ENCODE measurements at places on chromosomes 1 and 21.
A peak's percentile ranks its signal among the peaks of the same experiment; 100 is the strongest.

DNA sequence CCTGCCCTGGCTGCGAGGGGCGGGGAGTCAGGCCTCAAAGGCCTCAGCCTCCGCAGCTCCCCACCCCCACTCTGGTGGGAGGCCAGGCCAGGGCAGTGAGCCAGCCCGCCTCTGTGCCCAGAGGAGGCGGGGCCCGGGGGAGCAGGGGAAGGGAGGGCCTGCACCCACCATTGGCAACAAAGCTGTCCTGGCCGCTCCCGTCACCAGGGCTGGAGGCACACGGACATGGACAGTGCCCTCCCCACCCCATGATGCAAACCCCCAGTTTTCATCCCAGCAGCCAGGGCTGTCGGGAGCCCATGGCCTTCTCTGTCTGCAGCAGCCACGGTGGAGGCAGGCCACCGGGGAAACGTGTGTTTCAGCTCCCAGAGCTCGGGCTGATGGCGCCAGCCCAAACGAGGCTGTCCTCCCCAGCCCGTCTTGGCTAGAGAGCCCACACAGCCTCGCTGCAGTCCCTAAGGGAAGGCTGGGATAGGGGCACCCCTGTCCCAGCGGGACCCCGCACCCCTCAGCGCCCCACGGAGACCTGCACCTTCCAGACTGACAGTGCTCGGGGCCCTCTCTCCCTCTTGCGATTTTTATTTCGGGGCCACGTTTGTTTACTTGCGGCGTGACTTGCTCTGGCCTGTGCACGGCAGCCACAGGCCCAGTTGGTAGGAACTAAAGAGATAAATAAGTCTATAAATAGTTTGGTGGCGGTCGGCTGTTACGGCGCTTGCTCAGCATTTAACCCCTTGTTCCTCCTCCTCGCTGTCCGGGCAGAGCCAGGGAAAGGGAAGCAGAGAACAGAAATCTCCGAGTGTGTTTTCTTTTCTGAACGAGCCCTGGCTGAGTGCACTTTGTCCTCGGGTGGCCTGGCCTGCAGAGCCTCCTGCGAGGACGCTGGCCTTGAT lies 101.8 kb downstream of the PRDM16 start:
- DNase-seq = no peak

DNA sequence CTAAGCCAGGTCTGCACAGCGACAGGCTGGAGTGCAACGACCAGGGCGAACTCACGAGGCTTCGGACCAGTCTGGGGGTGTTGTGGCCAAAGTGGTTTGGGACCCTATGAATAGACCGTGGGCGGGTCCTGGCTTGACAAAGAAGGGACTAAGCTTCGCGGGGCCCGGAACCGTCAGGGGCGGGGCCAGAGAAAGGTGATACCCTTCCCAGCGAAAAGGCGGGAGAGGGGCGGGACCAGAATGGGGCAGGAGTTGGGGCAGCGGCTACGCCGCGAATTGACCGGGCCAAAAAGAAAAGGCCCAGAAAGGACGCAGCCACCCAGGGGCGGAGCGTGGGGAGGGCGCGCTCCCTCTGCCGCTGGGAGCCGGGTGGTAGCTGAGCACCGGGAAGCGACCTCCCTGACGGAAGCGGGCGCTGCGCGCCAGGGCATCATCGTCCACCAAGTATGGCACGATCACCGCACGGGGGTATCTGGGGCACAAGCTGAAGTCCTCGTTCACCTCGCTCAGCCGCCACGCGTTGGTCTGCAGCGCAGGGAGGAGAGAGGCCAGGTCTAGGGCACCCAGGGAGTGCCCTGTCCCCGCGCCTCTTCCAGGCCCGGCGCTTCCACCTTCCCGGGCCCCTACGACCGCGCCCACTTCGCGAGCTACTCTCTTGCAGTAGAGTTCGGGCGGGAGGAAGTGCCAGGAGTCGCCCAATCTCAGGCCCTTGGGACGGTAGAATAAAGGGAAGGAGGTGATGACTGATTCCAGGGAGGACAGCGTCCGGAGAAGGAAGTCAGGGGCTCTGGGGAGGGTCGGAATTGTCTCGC lies 6.7 kb upstream of the FAM167B start:
- DNase-seq = peak; percentile 41

- no peak for DNase-seq
Observed at GRCh38 chr1:87451229-87451920, 122.7 kb downstream of the LMO4 start.

- DNase-seq = no peak
Observed at GRCh38 chr1:47630346-47630745, 192.5 kb downstream of the FOXD2 start.

DNA sequence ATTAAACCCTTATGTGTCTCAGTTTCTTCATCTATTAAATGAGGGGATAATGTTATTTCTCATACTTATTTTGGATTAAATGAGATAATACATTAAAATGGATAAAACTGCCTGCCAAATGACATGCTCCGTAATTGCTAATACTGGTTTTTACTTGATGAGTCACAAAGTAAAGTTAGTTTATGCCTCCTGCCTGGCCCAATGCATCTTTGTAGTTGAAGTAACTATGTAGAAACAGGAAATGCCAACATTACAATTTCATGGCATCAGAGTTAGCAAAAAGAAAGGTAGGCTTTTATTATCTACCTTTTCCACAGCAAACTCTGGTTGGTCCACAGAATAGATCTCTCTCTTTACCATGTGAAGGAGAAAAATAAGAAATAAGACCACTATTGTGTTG lies 214.5 kb downstream of the TBX15 start:
- no peak for DNase-seq

DNA sequence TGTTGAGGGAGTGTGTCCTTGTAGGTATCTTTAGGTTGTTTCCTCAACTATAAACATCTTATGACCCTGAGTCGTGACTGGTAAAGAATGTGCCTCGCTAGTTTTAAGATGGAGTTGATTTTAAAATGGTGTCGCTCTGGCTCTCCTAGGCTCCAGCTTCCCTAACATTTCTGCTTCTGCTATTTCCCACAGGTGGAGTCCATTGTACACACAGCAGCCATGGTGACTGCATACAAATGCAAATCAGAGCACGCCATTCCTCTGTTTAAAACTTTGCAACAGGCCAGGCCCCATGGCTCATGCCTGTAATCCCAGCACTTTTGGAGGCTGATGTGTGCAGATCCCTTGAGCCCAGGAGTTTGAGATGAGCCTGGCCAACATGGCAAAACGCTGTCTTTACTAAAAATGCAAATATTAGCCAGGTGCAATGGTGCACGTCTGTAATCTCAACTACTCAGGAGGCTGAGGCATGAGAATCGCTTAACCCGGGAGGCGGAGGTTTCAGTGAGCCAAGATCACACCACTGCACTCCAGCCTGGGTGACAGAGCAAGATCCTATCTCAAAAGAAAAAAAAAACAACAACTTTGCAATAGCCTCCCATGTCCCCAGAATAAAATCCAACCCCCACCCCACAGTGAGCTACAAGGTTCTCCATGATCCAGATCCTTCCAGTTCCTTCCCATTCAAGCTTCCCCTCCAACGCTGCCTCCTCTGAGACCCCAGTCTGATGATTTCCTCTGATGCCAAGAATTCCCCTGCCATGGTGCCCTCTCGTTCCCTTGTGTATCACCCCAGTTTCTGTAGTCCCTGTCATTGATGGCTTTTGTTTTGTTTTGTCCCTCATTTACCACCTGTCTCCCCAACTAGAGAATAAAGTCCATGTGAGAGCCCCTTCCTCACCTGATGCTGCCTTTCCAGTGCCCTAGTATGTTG lies 36.9 kb upstream of the KLHDC7A start:
- no peak for DNase-seq

DNA sequence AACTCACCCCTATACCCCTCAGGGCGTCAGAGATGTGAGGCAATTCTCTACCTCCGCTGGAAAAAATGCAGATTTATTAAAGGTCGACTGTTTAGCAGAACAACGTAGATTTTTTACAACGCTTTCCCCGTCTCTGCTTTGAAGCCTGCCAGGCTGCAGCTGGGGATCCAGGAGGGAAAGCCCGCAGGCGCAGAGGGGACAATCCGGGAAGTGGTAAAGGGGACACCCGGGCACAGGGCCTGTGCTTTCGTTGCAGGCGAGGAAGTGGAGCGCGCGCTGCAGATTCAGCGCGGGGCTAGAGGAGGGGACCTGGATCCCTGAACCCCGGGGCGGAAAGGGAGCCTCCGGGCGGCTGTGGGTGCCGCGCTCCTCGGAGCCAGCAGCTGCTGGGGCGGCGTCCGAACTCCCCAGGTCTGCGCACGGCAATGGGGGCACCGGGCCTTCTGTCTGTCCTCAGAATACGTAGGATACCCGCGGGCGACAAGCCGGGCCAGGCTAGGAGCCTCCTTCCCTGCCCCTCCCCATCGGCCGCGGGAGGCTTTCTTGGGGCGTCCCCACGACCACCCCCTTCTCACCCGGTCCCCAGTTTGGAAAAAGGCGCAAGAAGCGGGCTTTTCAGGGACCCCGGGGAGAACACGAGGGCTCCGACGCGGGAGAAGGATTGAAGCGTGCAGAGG lies 5.5 kb downstream of the SIM2 start:
- DNase-seq = no peak

DNA sequence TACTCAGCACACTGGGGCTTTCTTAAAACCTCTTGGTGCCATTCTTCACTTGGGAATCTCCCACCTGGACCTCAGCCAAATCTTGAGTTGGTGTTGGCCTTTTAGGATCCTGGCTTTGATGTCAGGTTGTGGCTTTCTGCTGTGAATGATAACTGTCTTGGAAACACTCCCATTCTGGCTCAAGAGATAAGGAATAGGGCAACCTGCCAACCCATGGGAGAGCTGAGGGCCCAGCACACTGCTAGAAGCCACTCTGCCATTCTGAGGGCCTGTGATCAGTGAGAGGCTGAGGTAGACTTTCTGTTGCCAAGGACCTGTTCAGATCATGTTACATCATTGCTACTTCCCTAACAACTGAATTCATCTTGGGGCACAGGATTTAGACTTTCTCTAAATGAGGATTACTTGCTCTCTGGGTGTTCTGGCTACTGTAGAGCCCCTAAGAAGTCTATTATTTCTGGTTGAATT lies 45.8 kb downstream of the TTC39A start:
- DNase-seq = no peak

DNA sequence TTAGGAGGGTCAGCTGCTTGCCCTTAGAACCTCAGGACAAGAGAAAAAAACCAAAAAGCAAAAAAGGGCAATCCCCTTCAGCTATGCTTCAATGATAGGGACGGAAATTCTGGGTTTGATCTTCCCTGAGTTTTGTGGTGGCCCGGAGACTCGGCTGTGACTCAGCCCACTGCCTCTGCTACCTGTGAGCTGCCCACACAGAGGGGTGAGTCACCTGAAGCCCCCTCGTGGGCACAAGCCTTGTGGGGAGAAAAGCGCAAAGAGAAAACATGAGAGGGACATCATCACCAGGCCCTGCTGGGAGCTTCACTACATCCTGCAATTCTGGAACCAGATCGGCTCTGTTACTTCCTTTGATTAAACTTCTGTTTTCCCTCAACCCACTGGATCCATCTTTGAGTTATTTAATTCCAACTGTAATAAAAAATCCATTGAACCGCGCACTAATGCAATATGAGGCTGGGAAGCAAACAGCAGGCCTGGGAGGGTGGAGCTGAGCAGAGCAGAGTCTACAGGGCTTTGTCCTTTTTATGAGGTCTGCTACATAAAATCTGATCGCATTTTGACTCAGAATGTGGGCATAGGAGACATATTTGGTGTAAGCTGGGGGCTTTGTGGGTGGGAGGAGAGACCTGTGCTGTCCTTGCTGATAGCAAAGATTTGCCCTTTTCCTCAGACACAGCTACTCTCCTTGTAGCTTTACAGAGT lies 58.7 kb upstream of the STUM start:
- DNase-seq = no peak

GRCh38 chr1:170200161-170200560 lies 54.4 kb downstream of the NTMT2 start:
- DNase-seq = no peak

DNA sequence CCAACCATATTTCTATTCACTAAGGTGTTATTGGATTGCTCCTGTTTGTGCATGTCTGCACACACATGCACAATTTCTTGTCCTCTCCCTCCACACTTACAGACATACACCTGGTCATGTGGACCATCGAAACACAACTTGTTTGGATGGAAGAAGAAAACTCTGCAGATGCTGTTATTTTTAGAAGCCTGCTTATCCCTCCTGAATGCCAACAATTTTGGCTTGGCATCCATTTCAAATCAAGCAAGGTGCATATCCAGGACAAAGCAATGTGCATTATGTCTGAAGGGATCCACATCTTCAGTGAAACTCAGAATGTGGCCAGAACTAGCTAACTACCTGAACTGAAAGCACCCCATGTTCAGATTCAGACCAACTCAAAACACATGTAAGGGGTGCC lies 98.9 kb upstream of the ADAR start:
- no peak for DNase-seq

DNA sequence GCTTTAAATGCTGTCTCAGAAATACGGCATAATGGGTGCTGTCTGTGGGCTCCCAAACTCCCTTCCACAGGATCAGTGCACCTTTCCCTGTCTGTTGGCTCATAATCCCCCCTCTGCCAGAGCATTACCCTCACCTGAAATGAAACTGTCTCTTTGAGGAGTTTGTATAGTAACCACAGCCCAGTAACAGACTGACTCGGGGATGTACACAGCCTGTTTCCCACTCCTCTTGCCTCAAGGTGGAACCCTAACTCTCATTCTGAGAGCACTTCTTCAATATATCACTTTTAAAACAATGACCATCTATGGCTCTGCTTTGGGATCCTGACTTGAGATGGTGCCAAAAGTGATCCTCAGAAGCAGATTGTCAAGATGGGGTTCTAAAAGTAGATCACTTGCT lies 332.5 kb downstream of the AMY1C start:
- DNase-seq = no peak

DNA sequence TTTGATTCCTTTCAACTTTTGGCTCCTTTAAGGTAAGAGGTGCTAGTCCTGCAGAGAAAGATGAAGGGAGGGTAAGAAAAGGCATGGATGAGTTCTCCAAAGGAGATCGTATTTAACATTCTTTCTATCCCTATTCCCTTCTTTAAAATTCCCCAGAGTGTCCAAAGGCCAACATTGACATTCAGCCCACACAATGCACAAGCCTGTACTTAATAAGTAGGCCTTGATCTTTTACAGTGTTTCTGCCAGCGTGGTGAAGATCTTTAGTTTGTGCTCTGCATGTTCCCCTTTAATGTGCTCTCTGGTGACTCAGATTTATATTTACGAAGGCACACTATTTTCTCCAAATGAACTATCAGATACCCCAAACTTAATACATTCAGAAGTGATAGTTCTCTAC lies 582.5 kb upstream of the RGS18 start:
- DNase-seq = no peak
